ENCODE measurements at places on chromosomes 4 and X.

GRCh38 chr4:56241500-56241899 lies 145.8 kb downstream of the AASDH start:
- no peak for DNase-seq

GRCh38 chrX:150610446-150610845 lies 42.0 kb downstream of the MTM1 start:
- no peak for DNase-seq

GRCh38 chr4:159055833-159056232 lies 47.0 kb upstream of the RAPGEF2 start:
- no peak for DNase-seq

DNA sequence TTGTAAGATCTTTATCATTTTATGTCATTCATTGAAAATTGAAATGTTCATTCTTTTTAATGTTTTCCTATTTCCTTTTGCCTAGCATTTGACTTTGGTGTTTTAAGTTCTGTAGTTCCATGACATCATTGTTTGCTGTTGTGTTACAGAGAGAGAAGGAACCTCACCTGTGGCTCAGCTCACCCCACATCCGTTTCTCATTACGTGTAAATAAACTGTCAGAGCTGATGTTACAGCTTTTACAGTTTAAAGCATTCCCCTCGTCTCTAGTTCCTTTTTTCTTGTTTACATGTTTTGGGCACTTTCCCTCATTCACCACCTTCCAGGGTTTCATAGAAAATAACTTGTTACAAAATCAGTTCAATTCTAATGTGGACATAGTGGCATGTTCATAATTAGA lies 137.2 kb downstream of the FNIP2 start:
- no peak for DNase-seq

DNA sequence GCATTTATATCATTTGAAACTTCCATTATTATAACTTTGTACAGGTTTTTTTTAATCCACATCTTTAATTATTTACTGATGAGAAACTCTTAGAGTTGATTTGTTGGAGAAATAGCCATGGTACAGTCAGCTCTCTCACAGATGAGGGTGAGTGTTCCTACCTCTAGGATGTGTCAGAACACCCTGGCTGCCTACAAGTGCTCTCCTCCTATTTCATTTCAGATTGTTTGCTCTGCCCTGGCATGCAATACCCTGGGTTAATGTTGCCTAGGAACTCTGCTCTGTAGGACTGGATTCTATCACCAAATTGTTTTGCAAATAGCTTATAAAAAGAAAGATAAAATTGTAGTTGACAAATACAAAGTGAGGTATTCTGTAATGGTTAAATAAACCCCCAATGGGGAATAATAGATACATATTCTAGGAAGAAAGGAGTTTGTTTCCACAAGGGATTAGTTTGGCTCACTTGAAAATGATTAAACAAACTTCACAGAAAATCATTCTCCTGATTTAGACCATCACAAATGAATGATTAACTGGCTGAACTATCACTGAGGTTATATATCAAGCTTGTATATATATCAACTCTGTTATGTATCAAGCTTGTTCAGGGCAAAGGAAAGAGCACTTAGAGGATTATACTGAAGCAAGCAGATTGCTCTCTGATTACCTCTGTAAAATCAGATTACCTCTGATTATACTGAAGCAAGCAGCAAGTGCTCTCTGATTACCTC lies 150.0 kb downstream of the PDE5A start:
- no peak for DNase-seq

DNA sequence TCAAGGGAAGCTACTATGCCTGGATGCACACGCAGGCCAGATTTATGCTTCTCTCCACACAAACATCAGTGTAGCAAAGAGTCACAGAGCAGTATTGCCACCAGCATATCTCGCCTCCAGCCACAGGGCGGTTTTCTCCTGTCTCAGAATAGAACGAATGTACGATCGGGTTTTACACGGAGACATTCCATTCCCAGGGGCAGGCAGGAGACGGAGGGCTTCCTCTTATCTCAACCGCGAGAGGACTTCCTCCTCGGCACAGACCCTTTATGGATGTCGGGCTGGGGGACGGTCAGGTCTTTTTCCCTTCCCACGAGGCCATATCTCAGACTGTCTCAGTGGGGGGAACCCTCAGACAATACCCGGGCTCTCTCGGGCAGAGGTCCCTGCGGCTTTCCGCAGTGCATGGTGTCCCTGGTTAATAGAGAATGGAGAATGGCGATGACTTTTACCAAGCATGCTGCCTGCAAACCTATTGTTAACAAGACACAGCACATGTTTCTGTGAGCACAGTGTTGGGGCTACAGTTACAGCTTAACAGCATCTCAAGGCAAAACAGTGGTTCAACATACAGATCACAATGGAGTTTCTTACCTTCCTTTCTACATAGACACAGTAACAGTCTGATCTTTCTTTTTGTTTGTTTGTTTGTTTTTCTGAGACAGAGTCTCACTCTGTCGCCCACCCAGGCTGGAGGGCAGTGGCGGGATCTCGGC lies 24.1 kb downstream of the CSF2RA start:
- no peak for DNase-seq

DNA sequence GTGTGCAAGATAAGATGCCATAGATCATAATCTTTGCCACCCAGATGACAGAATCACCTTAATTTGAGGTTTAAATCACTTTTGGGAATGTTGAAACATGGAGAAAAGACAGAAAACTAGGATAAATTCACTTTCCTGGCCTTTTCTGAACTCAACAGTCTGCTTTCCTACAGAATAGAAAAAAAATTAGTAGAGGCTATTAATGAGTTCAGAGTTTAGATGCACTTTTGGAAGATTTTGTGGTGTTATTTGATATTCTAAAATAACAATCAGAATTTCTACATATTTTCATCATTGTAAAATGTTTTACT lies 195.9 kb downstream of the CAMK2D start:
- DNase-seq: no peak

DNA sequence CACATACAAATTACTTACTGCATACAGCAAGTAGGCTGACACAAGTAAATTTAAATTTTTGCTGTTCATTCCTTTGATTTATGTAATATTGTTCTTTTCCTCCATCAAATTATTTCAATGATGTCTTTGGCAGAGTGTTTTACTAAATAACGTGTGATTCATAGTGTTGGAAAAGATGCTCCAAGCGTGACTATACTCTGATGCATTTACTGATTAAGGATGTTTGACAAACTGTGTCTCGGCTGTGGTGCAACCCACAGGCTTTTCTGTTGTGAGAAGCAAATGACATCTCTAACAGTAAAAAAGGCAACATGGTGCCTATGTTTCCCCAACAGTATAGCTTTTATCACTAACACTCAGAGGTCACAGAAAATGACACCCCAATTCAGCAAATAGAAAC lies 540.9 kb downstream of the PPP4R3C start:
- no peak for DNase-seq

- no peak for DNase-seq
These were observed 1.6 kb upstream of the APBB2 start for GRCh38 chr4:41215969-41216293.

DNA sequence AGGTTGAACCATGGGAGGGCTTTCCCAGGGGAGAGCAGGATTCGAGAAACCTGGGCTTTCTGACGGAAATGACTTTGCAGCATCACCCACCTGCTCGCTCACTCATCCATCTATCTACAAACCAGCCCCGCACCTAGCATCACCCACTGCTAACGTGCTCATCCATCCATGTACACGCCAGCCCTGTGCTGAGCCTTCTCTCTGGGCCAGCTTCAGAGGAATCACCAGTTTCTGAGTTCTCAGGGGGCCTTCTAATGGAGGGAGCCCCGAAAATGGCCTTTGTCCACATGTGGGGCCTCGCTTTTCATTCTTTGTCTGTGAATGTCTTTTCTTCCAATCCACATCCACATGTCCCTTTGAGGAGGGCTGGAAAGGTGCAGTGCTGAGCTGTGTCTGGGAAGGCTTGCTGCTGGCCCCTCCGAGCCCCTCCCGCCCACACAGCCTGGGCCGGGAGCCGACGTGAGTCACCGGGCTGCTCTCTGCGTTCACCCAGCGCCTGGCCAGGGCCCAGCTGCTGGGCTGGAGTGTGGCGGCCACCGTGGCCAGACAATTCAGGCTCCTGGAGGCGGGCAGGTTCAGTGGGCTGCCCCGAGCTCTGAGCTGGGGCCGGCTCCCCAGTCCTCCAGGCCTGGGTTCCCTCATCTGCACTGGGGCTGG lies 14.7 kb downstream of the SORCS2 start:
- no peak for DNase-seq

DNA sequence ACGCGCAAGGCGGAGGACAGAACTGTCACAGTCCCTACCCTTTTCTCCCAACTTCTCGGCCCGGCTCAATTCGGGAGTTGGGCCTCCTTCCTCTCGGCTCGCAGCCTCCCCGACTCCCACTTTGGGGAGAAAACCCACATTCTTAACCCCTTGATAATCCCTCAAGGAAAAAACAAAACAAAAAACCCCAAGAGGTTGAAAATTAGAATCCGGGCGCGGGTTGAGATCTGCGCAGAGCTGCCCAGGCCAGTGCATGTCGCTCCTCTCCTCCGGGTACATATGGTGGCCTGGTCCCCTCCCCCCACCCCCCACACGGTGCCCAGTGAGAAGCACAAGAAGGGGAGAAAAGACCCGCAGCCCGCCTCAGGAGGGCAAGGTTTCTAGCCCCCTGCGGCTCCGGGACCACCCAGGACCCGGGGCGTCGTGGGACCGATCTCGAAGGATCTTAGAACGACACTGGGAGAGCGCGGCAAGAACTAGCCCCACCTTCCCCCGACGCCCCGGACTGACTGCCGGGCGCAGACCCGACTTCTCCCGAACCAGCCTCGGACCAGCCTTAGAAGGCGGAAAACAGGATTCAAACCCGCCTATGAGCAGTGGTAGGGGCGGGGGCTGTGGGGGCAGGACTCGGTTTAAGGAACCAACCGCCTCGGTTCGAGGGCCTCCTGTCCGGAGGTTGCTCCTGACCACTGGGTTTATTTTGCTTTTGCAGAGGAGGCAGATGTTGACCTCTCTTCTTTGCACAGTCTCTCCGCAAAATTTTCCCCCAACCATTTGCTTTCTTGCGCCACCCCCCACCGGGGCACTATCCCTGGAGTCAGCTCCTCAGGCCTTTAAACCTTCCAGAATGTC lies 2.5 kb upstream of the PDGFRA start:
- DNase-seq: no peak

DNA sequence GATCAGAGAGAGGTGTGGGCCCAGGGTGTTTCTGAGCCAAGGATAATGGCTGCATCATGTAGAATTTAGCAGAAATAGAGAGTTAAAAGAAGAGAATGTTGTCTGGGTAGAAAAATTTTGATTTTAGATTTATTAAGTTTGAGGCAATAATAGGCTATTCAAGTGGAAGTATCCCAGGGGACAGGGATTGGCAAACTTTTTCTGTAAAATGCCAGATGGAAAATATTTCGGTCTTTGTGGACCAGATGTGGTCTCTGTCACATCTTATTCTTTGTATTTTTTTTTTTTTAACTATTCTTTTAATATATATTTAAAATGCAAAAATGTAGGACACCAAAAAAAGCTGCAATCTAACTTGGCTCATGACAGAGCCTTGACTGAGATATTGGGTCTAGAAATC lies 33.1 kb downstream of the IL15 start:
- DNase-seq: no peak

- no peak for DNase-seq
These were observed 2.3 kb downstream of the SLC26A1 start for GRCh38 chr4:990746-991367.

DNA sequence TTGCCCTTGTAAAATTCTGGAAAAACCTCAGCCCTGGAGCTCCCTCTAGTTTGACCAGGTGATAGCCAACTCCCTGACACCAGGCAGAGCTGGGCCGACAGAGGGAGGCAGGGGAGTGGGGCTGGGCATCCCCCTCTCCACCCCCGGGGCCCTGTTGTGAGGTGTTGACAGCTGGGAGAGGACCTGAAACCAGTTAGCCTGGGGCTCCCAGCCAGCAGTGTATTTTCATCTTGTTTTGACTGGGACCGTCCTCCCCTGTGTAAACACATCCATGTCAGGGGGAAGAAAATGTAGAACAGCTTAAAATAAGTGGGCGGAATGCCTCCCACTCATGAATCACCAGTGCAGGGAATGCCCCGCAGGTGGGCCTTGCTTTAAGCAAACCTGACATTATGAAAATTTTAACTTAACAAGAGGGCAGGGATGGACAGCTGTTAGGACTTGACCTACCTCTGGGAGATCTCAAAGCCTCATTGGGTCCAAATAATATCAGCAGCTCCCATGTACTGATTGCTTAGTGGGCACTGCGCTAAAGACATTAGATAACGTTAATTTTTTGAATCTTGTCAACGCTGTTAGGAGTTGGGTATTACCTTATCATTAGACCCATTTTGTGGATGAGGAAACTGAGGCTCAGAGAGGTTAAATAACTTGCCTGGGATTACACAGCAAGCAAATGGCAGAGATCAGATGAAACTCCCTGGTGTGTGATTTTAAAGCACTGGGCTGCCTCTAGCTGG lies 45.9 kb downstream of the TSC22D3 start:
- no peak for DNase-seq

DNA sequence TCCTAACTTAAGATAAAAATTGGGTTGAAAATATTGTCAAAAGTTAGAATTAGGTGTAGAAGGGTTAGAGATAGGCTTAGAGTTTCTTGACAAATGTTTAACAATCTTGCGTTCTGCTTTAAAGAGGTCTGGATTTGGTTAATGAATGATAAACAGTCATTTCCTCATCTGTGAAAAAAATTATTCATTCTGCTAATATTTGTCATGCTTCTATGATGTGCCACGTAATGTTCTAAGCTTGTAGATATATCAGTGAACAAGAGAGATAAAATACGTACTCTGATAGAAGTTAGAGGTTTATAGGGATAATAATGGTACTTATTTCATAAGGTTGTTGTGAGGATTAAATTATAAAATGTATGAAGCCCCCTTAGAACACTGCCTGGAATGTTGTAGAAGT lies 443.0 kb upstream of the GALNT7 start:
- no peak for DNase-seq
